Cardiac fibroblast (primary cell): ENCODE measurements at places on chromosomes 7 and 10.
A peak's percentile ranks its signal among the peaks of the same experiment; 100 is the strongest.

GRCh38 chr7:120274899-120275298 is 1.9 kb downstream of the KCND2 start:
- DNase-seq, result no peak

DNA sequence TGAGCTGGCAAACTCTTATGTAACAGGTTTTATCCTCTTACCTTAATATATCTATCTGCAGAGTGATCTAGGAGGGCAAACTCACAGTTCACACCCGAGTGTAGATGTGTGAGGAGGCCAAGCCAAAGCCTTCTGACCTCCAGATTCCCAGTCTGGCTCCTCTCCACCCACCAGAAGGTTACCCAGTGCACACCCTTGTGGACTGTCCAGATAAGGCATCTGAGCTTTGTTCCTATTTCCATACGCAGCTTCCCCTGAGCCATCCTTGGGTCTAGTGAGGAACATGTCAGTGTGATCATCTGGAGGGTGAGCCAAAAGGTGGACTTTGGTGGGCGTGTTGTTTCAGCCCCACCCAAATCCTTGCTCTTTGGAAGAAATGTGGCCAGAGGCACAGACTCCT is 203.0 kb upstream of the MEOX2 start:
- DNase-seq, result peak; percentile 55

DNA sequence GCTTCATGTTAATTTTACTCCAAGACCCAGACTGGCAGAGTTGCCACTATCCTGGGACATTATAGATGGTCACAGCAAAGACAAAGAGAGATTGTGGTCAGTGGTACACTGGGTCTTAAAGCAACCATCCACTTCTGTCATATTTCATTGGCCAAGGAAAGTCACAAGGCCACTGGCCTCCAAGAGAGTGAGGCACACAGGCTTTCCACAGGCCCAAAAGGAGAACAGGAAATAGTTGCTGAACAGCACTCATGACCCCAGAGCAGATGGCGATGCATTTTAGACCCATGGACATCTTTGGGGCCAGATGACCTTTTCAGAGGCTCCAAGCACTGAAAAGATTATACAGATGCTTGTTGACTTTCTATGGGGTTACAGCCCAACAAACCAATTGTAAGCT is 97.4 kb downstream of the ARID5B start:
- DNase-seq, result no peak

DNA sequence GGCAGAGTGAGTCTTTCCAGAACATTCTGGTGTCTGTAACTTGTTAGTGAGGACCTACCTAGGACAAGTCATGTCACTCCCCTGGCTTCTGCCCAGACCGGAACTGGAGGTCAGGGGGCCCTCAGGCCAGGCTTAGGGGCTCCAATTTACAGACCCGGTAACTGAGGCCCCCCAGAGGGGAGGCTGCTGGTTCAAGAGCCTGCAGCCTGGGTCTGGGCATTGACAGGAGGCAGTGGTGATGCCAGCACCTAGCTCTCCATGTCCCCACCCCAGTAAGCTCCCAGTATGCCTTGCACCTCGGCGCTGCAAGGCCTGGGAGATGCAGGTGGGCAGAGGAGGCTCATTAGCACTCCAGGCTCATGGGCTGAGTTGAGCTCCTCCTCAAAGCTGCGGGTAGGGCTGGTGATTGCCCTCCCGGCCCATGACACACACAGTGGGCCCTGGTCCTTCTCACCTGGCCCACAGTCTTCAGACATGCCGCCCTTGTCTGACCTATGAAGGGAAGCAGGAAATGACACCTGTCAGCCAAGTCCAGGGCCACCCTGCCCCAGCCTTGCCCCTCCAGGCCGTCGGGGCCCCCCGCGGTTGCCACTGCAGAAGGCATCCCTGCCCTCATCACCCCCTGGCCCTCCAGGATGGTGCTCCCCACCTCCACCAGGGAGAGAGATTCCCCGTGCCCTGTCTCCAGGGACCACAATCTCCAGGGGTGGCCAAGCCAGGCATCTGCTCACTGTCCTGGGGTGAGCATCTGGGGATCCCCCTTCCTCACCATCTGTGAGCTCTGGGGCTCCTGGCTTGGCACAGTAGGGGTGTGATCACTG is 88.3 kb upstream of the TMEM248 start:
- no peak for DNase-seq

GRCh38 chr7:14639801-14640200 is 262.8 kb downstream of the DGKB start:
- no peak for DNase-seq

GRCh38 chr10:20677340-20677739 is 219.8 kb downstream of the NEBL start:
- DNase-seq, result no peak

- peak; percentile 72 for DNase-seq
Observed at GRCh38 chr7:139709485-139709884, 68.3 kb downstream of the HIPK2 start.

DNA sequence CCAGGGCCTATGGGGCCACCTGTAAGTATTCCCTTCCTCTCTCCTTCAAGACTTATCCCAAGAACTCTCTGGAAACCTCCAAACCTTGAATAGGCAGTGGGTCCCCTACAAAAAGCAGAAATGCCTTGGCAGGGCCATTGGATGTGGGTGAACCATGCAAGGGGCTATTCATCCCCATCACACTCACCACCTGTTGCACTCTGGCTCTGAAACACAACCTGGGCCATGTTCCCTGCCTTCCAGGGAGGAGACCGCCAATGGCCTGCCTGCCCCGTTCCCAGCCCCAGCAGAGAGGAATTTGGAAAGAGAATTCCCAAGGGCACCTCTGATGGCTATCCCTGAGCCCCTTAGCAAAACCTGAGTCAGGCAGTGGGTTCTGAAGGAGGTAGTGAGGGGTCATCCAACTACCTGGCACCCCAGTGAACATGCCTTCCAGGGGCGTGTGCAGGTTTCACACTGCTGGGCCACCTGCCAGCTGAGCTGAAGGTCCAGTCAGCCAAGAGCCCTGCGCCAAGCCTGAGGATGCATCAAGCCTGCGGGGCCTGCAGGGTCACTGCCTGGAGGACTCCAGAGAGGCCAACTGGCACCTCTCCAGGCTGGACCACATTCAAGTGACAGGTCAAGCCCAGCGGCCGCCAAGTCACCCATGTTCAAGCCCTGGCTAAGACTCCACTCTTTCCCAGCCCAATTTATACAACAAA is 101.3 kb downstream of the COL13A1 start:
- DNase-seq, result no peak

DNA sequence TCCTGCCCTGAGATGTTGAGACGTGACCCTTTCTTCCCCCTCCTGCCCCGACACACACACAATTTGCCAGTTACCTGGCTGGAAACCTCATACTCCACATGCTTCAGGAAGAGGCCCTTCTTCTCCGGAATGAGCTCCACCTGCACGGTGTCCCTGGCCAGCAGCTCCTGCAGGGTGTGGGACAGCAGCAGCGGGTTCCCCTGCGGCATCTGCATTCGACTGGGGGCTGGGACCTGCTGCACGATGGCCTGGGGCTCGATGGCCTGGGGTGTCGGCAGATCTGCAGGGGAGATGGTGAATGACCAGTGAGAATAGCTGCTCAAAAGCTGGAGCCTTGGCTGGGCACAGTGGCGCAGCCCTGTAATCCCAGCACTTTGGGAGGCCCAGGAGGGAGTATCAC is 36.0 kb downstream of the NUDT1 start:
- DNase-seq, result no peak

DNA sequence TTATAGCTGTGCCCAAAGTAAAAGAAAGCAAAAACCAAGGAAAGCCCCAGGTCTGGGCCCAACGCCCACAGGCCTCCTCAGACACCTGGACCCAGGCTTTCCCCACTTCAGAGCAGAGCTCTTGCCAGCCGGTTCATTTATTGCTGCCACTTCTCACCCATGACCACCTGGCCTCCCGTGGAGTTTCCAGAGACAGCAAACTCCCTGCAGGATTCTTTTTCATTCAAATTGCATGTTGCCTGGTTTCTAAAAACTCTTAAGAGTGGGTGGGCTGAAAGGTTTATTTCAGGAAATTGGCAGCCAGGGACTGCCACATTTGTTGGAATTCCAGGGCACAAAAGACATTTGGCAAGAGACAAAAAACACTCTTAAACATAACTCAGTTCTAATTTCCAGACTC is 4.7 kb downstream of the VOPP1 start:
- no peak for DNase-seq

DNA sequence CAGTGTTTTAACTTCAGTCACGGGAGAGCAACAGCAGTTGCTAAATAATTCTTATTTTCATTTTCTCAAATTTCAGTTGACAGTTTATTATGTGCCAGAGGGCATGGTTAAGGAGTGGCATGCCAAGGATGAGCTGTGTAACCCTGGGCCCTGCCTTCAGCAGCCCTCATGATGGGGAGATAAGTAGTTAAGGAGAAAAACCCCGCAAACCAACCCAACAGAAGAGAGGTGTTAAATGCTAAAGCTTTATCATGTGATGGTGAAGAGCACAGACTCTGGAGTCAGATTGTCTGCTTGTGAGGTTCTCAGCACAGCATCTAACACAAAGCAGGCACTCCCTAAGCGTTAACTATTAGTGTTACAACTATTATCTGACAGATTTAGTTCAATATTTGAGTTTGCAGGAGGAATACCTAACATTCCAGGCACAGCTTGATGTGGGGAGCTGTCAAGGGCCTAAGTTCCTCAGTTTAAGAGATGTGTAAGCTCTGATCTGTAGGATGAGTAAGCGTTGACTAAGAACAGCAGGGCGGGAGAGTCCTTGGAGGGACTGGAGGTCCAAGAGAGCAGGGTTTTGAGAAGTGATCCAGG is 29.6 kb downstream of the STAM start:
- DNase-seq, result peak; percentile 92

DNA sequence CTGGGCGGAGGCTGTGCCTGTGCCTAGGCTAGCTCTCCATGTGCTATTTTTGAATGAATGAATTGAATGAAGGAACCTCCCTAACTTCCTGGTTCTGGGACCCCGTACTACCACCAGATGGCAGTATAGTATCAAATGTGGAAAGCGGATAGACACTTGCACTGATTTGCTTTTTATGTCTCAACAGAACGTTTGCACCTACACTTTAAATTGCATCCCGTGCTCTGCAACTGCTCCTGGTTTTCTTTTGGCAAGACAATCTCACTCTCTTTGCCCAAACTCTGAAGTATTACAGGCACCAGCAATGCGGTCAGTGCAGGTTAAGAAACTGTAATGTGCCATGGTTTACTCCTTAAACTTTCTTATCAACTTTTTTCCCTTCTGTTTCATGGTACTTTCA is 6.5 kb downstream of the FZD8 start:
- DNase-seq, result peak; percentile 77

DNA sequence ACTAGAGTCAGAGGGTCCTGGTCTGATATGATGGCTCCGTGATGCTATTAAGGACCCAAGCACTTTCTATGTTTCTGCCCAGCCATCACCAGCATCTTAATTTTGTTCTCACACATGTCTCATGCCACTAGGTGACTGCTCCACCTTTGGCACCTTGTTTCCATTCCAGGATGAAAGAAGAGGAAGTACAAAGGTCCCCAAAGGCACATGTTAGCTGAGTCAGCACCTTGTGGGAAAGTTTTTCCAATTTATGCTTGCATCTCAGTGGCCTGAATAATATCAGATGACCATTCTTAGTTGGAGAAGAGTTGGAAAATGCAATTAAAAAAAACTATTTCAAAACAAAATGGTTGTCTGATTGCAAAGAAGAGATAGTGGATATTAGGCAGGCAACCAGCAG is 341.0 kb upstream of the NPSR1 start:
- DNase-seq, result no peak

DNA sequence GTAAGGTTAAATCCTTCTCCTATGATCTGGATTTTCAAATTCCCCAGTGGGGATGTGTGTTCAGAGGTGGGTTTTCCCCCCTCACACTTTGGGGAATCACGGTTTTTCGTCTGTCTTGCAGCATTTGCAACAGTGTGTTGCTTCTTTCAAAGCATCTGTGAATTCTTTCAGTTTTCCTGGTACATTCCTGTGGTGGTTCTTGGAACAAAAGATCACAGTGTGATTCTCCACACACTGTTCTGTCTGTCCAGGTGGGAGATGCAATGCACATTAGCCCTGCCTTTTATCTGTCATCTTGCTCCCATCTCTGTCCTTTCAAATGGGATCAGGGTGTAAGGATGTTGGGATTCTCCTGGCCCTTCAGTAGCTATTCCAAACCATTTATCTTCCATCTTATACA is 11.8 kb downstream of the AGK start:
- peak; percentile 18 for DNase-seq

DNA sequence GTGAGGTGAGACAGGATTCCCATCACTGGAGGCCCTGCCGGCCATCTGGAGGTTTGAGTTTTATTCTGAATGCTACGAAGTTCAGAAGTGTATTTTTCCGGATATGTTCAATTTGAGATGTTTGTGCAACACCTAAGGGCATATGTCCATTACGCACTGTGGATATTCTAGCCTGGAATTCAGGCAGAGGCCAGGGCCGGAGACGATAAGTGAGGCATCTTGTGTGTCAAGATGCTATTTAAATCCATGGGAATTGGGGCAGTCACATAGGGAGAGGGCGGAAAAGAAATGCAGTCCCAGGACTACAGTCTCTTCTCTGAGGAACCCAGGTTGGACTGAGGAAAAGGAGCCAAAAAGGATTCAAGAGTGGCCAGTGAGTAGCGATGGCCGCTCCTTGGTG is 1.9 kb upstream of the SUV39H2 start:
- DNase-seq, result peak; percentile 28

- DNase-seq, result no peak
Observed at GRCh38 chr10:75287697-75288096, 51.9 kb upstream of the COMTD1 start.

DNA sequence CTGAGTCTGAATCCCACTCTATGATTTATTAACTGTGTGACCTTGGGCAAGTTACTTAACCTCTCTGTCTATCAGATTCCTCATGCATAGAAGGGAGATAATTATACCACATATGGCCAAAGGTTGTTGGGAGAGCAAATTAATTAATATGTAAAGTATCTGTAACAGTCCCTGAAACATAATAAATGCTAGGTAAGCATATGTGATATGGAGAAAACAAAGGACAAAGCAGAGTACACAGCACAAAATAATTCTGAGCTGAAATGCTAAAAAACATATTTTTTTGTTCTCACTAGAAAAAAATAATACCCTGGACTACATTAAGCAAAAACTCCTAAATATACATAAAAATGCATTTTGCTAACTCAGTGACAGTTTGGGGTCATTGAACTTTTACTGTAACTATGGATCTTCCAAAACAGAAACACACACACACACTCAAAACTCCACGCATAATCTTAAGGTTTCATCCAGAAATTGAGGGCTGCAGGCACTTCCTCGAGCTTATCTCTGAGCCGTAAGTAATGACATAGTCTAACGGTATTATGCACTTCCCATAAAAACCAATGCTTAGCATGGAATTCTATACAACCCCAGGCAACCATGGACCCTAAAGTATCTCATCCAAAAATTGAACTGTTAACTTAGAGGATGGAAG is 201.7 kb upstream of the PTN start:
- DNase-seq, result peak; percentile 45

DNA sequence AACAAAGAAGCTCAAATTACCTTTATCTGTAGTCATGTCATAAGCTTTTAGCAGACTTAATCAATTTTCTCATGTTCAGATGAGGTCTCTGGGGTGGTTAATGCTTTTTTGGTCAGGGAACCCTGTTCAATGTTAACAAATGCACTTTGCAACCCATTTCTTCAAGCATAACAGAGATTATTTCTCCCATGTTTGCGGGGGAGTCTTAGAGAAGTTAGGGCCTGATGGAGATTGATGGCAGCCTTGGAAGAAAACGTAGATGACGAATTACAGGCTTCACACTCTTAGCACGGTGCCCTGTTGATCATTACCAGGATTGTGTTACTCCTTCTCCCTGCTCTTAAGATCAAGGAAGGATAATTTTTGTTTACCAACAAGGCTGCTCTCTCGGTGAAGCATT is 76.4 kb downstream of the AGMO start:
- no peak for DNase-seq
